BJ (cell line): ENCODE measurements at places on chromosomes 13 and 19.

- DNase-seq = no peak
Measured at GRCh38 chr19:33569821-33570220, 48.2 kb upstream of the PEPD start.

GRCh38 chr19:54851353-54851752, 1.1 kb downstream of the KIR3DL2 start:
- DNase-seq = no peak

GRCh38 chr13:107450931-107451330, 764.4 kb downstream of the LIG4 start:
- peak; percentile 57 for DNase-seq

GRCh38 chr13:50537029-50537428, 306.5 kb downstream of the DLEU7 start:
- DNase-seq = no peak

DNA sequence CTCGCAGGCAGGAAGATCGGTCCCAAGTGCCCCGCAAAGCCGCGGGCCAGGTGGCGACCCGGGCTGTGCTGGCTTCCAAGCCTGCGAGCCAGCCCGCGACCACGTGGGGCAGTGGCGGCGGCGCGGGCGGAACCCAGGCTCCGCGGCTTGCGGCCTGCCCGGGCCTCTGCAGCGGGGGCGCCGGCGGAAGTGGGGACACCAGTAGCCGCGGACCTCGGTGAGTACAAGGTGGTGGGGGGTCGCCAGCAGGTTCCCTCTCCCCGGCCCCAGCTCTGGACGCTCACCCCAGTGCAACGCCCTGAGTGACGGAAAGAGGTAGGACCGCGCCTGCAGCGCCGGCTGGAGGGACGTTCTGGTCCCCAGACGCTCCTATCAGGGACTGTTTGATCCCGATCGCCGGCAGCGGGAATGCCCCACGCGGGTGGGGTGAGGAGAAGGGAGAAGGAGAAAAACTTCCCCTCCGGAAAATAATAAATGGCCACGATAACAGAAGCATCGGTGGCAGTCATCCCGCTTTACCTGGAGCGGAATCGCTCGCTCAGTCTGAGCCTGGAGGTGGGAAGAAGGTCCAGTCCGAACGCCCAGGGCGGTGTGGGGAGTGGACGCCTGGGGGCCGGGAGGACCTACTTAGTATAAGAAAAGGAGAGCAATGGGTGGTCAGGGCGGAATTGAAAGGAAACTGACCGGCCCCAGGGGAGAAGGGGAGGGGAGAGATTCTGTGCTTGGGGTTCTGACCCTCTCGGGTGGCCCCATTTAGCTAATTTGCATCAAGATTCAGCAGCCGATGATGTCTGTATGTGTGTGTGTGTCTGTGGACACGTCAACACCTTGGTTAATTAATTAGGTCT, at the start of gene GEMIN7:
TSS of gene GEMIN7 (plus strand) at position 198 of the 848 bp plus-strand sequence. CDS start 10,855 bp downstream, outside the sequence.
- no peak for DNase-seq

DNA sequence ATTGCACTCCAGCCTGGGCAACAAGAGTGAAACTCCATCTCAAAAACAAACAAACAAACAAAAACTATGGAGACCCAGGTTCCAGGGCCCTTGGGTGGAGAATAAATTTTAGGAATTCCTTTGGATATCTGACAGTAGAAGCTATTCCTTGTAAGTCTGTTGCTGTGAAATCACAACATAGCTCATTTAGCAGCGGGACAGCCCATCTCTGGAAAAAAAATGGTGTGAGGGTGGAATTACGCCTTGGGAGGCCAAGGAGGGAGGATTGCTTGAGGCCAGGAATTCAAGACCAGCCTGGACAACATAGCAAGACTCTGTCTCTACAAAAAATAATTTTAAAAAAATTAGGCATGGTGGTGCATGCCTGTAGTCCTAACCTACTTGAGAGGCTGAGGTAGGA, 15.7 kb downstream of the HMGB1 start:
- no peak for DNase-seq

GRCh38 chr13:44196196-44196751, 177.3 kb upstream of the SERP2 start:
- DNase-seq = no peak

DNA sequence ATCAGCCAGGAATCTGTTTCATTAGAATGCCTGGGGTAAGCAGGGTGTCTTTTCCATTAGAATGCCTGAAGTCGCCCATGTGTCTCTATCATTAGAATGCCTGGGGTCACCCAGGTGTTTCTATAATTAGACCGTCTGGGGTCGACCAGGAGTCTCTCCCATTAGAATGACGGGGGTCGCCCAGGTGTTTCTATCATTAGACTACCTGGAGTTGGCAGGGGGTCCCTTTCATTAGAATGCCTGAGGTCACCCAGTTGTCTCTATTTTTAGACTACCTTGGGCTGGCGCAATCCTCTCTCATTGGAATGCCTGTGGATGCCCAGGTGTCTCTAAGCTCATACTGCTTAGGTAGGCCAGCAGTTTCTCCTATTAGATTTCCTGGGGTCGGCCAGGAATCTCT, 1447.6 kb downstream of the UQCRFS1 start:
- DNase-seq = no peak

DNA sequence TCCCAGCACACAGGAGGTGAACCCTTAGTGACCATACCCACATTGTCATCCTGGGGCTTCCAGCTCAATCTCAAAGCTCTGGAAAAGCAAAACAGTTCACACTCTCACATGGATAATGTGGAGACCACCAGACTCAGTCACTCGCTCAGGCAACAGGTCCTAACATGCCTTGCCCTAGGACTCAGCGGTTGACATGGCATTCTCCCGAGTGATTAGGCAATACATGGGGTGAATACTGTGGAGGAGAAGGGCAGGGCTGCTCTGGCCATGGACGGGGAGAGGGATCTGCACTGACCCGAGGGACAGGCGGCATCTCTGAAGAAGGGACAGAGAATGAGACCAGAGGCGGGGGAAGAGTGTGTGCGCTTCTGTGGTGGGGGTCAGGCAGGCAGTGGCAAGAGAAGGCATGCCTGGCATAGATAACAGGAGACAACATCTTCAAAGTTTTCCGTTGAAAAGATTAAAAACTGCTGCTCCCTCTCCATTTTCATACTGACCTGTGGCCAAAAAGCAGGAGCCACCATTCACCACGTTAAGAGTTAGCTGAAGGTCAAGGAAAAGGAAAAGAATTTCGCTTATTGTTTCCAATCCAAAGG, 44.5 kb upstream of the EPHX3 start:
- DNase-seq = no peak

DNA sequence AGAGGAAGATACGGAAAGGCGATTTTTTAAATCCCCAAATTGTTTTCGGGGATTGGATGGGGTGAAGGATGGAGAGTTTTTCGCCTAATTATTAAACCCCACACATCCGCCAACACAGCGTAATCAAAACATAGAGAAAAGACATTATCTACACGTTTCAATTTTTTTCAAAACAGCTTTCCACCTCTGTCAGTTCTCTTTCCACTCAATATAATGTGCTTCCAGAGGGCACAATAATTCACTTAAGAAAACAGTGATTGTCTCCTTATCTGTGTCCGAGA, 435 bp upstream of the OBI1 start:
- no peak for DNase-seq

DNA sequence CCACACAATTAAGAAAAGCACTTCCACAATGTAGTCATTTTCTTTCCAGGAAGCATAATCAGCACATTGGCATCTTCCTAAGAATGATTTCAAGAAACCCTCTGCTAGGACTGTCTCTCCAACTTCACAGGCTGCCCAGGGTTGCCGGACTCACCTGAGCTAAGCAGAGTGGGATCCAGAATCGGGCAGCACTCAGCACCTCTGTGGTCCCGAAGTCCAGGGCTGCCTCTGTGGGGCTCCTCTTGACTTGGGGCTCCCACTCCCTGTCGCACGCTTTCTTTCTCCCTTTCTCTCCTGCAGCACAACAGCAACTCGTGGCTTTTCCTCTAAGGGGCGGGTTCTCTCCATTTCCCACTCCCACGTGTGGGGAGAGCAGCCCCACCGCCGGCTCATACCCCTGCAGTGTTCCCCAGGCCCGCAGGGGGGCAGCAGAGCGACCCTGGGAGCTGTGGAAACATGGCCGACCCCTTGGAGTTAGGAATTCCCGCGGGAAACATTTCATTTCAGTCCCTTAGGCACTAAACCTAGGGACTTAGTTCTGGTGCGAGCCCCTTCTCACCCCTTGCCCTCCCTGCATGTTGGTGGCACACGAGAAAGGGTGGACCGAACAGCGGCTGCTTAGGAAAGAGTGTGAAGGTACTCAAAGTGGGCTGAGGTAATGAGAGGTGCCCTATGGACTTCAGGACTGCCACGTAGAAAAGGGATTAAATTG, at the start of gene TMEM272:
TSS of gene TMEM272 (minus strand) at position 316 of the 712 bp plus-strand sequence. CDS start 6,647 bp downstream, outside the sequence.
- DNase-seq = no peak

- DNase-seq = no peak
Measured at GRCh38 chr13:38849315-38849714, 141.3 kb downstream of the STOML3 start.
